Fibroblast of skin of left quadriceps (primary cell): ENCODE measurements at places on chromosomes 5 and 9.

DNA sequence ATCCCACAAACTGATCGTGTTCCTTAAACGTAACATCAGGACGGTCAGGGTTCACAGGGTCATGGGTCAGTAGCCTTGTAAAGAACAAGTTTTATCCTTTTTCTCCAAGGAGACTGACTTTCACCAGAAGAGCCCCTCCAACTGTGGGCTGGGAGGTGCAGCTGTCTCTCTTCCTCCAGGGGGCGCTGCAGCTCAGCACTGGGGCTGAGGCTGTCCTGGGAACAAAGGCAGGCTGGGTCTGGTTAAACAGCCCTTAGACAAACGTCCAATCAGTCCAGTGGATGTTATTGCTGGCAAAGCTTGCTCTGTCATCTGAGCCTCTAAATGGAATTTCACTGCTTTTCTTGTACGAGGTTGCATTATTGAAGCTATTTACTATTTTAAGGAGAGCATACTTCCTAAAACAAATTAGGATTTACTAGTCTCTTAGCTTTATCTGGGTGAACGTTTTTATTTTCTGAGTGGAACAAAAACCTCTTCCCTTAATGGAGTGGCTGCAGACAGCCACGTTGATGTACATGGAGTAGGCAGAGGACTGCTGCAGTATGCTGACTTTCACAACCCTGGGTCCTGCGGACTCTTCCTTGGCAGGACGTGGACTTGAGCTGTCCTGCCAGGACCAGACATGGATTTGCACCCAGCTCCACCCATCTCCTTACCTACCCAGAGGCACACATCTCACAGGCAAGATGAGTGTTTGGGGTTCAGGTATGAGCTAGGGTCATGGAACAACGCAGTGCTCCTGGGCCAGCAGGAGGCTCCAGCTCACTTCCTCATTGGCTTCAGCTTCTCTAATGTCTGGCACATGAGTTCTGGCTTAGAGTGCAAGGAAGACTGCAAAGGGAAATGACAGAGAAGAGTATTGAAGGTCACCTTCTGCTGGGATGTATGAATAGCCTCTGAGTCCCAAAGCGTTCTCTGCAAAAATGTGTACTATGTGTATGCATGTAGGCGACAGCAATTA, 7.8 kb downstream of the EXOSC2 start:
- peak; percentile 51 for DNase-seq

DNA sequence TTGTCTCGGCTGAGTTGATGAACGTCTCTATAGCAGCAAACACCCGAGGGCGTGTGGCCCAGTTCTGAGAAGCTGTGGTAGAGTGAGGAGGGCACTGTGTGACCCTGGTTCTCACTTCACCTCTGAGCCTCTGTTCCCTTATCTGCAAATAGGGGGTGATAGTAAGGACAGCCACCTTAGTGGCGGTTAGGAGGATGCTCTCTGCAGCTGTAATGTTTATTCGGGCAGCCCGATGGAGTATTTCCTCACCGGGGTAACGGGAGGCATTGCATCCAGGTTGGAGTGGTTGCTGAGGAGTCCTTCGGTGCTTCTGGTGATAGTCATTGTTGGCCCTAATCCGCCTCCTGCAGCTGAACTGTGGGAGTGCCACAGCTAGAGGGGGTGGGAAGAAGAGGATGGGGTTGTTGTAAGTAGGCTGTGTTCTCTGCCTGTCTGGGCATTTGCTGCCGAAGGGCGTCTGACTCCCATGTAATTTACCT, 13.9 kb downstream of the PRRC2B start:
- no peak for DNase-seq

GRCh38 chr5:65066387-65067146, 297.8 kb downstream of the CWC27 start:
- no peak for DNase-seq

GRCh38 chr5:36646507-36647023, 40.2 kb downstream of the SLC1A3 start:
- no peak for DNase-seq

GRCh38 chr5:65791712-65792673, 70.0 kb downstream of the NLN start:
- DNase-seq = no peak

- no peak for DNase-seq
These were observed 321.2 kb downstream of the CDH12 start for GRCh38 chr5:22531986-22532385.

DNA sequence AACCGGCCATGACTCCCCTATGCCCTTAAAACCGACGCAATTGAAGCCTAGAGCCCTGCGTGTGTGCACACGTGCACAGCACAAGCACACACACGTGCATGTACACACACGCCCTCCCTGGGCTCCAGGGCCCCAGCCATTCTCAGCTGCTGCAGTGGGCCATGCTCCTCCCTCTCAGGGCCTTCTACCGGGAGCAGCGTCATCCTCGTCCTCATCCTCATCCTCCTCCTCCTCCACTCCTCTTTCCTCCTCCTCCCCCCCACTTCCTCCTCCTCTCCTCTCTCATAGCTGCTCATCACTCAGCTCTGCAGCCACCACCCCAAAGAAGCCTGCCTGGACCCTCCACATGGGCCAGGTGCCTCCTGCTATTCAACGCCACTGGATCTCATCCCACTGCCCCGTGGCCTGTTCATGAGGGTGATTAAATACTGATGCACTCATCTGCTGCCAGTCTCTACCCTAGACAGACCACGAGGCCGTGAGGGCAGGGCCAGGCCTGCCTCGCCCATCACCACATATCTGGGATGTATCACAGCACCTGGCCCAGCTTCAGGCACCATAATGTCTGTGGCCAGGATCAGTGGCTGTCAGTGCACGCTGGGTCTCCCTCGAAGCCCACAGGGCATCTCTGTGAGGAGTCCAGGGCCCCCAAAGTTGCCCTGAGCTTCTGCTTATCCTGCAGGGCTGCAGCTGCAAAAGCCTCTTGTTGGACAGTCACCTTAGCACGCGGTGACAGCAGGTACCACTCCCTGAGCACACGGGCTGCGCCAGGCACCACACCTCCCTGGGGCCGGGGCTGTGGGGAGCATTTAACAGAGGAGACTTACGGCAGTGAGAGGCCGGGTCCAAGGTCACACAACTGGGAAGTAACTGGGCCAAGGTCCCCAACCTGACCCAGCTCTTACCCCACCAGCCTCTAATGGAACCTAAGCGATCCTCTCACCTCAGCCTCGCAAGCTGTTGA, 9.8 kb downstream of the FAM78A start:
- no peak for DNase-seq

DNA sequence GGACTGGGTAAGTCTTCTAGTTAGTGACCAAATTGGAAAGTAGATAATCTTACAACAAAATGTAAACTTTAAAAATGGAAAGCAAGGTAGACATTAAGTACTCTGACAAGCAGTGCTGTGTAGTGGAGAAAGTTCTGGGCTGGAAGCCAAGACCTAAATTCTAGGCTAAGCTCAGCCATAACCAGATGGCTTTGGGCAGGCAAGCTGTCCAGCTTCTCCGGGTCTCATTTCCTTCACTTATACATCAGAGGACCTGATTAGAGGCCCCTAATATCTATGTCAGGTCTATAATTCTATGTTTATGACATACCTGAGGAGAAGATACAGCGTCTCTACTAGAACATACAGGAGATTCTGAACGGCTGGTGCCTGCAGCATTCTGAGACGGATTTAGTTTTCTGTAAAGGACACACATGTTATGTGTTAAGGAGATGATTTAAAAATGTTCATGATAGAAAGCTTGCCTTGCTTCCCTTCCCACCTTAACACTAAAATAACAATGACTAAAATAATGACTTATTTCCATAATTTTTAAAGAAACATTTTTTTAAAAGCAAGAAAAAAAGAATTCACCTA, 61.2 kb downstream of the ELL2 start:
- peak; percentile 64 for DNase-seq

DNA sequence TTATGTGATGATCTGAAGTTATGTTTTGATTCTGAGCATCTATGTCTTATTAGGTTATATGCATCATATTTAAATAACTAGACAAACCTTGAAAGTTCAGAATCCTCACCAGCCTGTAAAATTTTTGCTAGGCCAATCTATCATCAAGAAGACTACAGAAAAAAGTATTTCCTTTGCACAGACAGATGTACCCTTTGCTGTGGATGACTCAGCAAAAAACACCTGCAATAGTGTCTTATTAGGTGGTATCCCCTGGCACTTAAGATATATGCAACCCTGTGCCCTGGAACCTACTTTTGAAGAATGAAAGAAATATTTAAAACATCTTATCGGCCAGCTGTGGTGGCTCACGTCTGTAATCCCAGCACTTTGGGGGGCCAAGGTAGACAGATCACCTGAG, 130.6 kb downstream of the SLF1 start:
- DNase-seq = no peak

- no peak for DNase-seq
These were observed 53.7 kb downstream of the FGD3 start for GRCh38 chr9:93001031-93001430.

DNA sequence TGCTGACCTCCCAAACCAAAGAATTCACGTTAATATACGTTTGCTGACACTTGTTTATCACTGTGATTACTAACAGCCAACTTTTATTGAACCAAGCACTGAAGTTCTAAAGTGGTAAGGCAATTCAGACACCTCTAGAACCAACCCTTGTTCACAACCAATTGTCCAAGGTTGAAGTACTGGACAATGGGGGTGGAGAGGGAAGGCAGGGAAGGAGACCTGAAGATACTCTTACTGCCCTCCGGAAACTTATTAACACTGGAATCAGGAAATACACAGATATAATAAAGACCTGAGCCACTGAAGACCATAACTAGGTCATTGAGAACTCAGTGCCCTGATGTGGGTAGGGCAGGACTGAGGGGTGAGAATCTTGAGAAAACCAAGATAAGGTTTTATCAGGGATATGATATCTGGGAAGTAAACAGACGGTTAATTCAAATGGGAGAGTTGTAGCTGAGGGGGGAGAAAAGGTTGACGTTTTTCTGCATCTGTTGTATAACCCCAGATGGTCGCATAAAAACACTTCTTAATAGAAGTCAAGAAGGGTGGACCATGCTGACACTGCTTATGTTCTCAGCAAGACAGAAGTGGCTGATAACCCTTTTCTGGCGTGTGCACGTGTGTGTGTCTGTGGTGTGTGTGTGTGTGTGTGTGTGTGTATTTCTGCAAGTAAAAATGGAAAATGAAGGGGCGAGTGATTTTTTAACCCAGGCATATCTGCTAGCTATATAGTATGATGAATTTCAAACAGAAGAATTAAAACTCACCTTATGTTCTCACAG, 125.9 kb downstream of the LHFPL2 start:
- no peak for DNase-seq
